ENCODE measurements at places on chromosomes 11 and 22.

DNA sequence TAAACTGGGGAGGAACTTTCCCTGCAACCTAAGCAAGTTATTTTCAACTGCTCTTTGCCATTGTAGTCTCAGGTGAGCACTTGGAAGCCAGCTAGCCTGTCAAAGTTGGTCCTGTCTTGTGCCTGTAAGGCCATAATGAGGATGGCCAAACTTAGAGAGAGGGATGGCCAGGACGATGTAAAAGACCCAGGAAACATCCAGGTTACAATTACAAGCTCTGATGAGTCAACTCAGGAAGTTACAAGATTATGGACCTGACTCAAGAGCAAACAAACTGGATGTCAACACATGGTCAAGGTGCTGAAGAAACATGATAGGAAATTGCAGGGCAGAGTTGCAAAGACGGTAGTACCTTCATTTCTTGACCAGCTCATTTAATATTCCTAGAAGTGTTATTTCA, 1.6 kb downstream of the GTPBP1 start:
- DNase-seq = no peak

- DNase-seq = no peak
Measured at GRCh38 chr22:30132290-30132996, 52.2 kb downstream of the HORMAD2 start.

- no peak for DNase-seq
Measured at GRCh38 chr22:36925388-36926290, 12.2 kb downstream of the CSF2RB start.

- DNase-seq = no peak
Measured at GRCh38 chr11:93054279-93054678, 84.8 kb downstream of the MTNR1B start.

DNA sequence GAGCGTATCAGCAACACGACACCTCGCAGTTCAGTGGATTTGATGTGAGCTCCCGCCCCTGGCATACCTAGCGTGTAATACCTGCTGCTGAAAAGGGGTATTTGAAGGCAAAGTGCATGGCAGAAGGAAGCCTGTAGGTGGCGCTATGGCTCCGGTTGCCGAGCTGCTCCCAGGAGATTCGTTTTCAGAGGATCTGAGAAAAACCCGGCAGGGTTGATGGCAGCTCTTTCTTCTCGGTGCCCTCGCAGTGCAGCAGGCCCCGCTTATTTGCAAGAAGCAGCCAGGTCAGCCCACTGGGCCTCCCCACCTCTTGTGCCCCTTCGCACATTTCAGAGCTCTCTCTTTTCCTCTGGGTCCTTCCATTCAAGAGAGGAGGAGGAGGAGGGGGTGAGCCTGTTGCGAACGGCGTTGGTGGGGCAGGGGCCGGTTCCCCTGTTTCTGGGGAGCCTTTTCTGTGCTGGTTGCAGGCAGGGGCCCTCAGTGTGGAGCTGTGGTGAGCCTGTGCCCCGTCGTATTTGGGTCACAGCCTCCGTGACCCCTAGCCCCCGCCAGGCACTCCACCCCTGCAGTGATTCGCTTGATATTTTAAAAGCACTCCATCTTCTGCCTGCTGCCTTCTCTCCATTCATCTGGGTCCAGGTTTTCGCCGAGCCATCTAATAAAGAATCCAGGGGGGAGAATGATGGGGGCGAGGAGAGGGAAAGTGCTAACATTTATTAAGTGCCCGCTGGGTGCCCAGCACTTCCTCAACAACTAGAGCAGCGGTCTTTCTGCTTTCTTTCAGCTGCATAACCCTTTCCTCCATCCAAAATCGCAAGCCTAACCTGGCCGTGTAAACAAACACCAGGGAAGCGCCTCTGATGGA, 85.3 kb upstream of the SYT13 start:
- peak; percentile 69 for DNase-seq

DNA sequence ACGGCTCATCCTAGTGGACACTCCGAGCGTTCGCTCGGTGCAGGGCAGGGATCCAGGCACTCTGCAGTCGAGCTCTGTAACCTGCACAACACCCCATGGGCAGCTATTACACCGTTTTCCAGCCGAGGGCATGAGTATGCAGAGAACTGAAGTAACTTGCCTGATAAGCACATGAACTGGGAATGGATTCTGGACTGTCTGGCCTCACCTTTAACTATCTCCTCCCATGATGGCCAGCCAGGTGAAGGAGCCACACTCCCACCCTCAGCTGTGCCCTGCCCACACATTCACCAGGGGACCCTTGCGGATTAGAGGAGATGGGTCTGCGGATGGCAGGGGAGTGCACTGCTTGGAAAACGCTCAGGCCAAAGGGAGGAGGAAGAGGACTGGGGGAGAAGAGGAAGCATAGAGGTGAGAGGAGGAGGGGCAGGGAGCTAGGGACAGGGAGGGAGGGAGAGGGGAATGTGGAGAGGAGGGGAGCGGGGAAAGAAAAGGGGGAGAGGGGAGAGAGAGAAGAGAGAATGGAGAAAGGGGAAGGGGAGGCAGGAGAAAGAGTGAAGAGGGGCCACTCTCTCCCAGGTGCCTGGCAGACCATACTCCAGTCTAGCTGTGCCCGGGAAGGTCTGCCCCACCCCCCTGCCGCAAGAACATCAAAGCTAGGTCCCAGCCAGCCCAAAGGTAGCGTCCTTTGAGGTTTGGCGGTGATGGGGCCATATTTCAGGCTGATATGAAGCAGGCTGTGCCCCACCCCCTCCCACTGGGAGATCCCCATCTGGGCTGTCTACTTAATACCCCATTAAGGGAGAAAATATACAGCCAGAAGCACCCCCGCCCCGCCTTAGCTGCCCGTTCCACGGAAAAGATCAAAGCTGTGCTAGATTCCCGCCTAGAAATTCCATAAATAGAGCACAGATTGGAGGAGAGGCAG, 33.2 kb upstream of the TCF20 start:
- DNase-seq = no peak

GRCh38 chr11:74824285-74824982, 75.8 kb downstream of the RNF169 start:
- DNase-seq = no peak

DNA sequence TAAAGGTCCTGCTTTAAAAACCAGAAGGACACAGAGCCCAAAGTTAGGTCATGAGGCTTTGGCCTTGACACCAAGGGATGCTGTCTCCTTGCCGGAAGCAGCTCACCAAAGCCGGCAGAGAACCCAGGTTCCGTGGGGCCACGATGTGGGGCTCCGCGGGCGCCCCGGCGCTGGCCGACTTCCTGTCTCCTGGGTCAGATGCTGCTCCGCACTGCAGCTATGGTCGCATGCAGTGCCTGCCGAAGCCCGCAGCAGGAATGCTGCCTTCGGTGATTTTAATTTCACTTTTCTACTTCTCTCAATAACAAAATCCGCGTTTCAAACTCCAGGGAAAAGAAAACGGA, 454 bp upstream of the OTUB1 start:
- peak; percentile 57 for DNase-seq

GRCh38 chr11:13324709-13325108, 47.1 kb downstream of the BMAL1 start:
- DNase-seq = no peak

- peak; percentile 17 for DNase-seq
Measured at GRCh38 chr11:10856689-10857458, 979 bp downstream of the ZBED5 start.

- no peak for DNase-seq
Measured at GRCh38 chr22:29726512-29727130, 6.8 kb downstream of the CABP7 start.

- DNase-seq = no peak
Measured at GRCh38 chr11:79417069-79417920, 23.5 kb downstream of the TENM4 start.

- no peak for DNase-seq
Measured at GRCh38 chr11:123473941-123474677, 44.0 kb downstream of the GRAMD1B start.

- DNase-seq = peak; percentile 49
Measured at GRCh38 chr11:11848891-11849746, 7.3 kb downstream of the USP47 start.

DNA sequence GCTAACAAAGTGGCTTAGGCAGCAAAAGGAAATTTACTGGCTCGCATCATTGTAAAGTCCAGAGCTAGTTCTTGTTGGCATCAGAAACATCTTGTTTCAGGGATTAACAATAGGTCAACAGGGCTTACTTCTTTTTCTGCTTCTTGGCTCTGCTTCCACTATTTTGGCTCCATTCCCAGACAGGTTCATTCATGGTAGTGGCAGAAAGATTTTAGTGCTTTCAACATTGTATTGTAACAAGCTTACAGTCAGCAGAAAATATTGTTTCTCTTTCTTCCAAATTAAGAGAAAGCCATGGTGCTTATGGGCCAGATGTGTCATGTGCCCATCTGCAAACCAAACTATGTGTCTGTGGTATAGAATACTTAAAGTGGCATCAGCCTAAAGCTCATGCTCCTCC, 315.6 kb downstream of the RAB38 start:
- DNase-seq = no peak

DNA sequence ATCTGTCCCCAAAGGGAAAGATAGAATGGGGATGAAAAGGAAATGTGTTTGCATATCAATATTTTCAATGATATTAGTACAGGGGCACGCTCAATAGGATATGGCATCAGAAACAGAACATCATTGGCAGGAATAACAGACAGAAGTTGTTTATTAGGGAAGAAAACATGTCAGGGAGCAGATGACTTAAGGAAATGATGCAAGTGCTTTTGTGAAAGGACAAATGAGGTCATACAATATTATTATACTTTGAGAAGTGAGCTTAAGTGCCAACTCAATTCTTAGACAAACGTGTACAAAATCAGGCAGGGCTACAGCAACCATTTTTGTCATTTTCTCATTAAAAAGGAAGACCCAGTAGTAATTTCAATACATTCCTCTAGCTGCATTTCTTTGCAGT, 388.4 kb downstream of the SOX6 start:
- DNase-seq = no peak

DNA sequence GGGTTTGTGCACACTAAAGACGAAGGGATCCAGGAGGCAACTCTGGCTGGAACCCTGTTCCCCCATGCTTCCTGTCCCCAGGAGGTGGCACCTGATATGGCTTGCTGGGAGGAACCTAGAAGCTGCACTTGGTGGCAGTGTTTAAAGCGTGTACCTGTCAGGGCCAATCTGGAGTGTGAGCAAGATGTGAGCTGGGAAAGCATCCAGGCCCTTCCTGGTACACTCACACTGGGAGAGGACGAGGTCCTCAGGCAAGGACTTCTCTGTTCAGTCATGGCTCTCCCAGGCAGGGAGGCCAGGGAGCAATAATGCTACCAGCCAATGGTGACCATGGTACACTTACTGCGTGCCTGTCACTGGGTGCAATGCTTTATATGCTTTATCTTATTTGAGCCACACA, 130.7 kb upstream of the NECTIN1 start:
- DNase-seq = no peak

- DNase-seq = peak; percentile 50
Measured at GRCh38 chr11:96341211-96342013, 1.6 kb downstream of the MAML2 start.

DNA sequence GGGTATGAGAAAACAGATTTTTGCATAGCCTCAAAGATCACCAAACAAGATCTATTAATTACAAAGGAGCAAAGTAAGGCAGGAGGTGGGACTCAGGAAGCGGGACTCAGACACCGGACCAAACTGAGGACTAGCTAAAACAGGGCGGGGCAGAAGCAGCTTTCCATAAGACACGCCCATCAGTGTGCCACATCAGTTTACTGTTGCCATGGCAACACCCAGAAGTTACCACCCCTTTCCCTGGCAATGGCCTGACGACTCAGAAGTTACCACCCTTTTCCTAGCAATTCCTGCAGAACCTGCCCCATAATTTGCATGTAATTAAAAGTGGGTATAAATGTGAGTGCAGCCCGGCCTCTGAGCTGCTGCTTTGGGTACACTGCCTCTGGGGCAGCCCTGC, 173.9 kb downstream of the SHANK2 start:
- no peak for DNase-seq

GRCh38 chr22:43228330-43228729, 41.4 kb upstream of the TTLL12 start:
- peak; percentile 7 for DNase-seq

DNA sequence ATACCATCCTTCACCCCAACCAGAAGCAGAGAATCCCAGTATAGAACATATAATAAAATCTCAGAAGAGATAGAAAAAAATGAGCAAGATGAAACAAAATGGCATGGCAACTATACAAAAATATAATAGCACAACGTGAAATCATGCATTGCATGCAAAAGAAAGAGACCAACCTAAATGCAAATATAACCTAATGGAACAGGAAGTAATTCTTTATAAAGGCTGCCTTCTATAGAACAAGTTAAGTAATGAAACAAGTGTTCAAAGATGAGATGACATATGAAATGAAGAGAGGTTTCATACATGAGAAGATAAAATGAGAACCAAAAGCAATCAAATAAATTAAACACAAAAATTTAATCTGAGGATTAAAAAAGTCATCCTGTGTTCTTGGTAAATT, 18.5 kb upstream of the ARHGAP20 start:
- DNase-seq = no peak

DNA sequence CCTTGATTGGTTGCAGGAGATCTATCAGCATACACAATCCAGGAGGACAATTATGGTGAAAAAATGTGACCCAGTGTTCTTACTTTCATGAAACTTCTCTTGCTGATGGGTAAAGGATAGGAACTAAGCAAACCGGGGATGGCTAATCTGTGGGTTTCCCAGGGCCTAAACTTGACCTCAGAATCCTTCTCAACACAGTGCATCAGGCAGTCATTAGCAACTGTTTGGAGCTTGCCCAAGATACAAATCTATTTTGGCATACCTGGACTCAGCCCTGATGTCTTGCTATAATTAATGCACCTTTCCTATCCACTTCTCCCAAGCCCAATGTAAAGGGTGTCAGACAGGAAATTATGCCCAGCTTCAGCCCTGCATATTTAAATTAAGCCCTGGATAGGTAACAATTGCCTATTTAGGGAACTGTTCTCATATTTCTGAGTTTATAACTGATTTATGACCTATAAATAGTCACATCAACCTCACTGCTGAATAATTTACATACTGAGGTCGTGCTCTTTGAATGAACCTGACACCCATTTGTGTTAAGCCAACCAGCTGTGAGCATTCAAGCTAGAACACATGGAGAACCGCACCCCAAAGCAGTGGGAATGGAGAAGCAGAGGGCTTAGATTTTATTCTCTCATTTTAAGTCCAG, 9.2 kb upstream of the PHF21A start:
- no peak for DNase-seq

DNA sequence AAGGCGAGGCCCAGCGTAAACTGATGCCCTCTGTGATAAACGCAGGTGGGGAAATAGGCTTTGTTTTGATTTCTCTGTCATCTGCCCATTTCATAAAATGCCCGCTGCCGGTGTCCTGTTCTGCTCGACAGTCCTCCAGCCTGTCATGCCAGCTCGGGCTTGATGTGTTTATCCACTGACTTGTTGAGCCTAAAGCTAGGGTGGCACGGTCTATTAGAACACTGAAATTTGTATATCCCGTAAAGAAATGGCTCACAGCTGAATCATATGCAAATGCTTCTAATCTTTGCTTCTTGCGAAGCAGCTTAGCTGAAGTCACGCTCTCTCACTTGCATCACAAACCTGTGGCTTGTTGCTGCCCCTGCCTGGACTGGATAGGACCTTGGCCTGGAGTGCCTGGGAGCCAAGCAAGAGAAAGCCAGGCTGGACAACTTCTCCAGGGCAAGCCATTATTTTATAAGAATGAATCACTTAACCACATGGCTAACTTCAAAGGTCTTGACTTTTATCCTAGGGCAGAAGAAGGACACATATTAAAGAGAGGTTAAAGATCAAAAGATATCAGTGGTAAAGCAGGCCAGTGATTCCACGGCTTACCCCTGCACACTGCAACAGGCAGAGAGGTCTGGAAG, 33.1 kb downstream of the EHF start:
- no peak for DNase-seq

All from stimulated activated CD4-positive, alpha-beta T cell treated with anti-CD3 and anti-CD28 coated beads, Interleukin-2, amount 100 ng/mL, for 48 hours (primary cell).